ENCODE measurements at places on chromosomes 12 and 14.

- DNase-seq: no peak
Observed at GRCh38 chr12:25263594-25263993, 12.9 kb upstream of the KRAS start.

GRCh38 chr14:104235686-104236085, 97.3 kb downstream of the KIF26A start:
- no peak for DNase-seq

DNA sequence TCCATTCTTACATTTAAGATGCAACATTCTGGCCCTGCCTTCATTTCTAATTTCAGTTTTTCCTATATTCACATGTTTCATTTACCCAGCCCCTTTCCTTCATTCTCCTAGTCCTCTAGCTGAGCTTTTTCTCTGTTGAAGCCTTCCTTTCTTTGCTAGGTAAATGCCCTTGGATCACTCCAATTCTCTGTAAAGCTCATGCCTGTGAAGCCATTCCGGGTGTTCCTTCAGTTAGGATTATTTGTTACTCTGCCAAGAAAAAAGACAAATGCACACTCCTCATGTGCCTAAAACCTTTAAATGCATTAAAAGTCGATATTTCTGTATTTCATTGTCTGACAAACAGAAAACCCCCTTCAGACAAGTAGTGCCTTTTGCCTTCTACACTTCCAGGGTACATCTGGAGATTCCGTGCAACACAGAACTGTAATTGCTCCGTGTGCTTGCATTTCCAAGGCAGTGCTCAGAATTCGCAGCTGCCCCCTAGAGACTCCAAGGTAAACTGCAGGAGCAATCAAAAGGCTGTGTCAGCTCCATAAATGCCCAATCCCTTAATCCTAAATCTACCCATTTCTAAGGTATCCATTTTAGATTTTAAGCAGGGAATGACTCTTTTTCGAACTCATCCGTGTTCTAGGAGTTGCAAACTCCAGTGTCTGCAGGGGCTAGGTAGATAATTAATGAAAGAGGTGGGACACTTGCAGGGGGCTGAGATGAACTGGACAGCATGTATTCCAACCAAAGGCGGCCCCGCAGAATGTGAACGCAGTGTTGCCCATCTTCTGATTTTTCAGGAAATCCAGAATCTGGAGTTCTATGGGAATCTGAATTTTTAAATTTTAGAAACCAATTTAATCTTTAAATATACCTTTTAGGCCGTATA, 320.2 kb downstream of the GRIN2B start:
- peak; percentile 27 for DNase-seq

DNA sequence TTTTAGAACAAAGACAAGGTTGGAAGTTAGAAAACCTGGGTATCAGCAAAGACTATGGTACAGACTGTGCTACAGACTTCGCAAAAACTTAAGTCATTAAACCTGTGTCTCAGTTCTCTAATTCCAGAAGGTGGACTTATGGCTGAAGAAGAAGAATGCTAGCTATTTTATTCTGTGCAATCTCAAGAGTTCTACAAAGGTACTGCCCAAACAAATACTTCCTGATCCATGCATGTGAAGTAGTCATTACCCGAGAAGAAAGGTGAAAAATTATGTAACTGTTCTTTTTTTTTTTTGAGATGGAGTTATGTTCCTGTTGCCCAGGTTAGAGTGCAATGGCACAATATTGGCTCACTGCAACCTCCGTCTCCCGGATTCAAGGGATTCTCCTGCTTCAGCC, 45.5 kb upstream of the SLC2A3 start:
- no peak for DNase-seq

- no peak for DNase-seq
Observed at GRCh38 chr12:58914457-58914856, 5.8 kb downstream of the LRIG3 start.

DNA sequence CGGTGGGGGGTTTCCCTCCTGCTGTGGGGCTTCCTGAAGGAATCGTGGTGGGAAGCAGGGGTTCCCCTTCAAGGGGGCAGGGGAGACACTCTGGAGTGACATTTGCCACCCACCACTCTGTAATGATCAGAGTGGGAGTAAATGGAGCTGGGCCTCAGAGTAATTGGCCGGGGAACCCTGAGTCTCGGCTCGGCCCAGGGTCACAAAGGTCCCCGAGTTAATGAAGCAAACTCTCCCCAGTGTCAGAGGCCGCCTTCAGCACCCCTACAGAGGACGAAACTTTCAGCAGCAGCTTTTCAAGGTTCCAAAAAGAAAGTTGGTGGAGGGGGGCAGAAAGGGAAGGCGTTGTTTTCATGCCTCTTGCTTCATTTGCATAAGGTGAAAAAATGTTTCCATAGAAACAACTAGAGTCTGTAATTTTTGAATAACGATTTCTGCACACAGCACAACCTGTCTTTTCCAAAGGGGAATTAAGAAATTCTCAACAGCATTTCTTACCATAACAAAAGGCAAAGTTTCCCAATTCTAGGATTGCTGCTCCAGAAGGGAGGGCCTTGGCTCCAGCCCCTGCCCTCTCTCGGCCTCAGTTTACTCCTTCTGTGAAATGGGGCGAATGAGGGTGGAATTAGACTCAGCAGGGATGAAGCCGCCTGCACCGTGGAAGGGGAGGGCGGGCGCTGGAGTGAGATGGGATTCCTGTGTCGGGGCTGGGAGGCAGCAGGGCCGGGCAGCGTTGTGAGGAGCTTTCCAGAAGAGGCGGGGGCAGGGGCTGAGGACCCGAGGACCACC, 67.0 kb upstream of the BEGAIN start:
- no peak for DNase-seq

DNA sequence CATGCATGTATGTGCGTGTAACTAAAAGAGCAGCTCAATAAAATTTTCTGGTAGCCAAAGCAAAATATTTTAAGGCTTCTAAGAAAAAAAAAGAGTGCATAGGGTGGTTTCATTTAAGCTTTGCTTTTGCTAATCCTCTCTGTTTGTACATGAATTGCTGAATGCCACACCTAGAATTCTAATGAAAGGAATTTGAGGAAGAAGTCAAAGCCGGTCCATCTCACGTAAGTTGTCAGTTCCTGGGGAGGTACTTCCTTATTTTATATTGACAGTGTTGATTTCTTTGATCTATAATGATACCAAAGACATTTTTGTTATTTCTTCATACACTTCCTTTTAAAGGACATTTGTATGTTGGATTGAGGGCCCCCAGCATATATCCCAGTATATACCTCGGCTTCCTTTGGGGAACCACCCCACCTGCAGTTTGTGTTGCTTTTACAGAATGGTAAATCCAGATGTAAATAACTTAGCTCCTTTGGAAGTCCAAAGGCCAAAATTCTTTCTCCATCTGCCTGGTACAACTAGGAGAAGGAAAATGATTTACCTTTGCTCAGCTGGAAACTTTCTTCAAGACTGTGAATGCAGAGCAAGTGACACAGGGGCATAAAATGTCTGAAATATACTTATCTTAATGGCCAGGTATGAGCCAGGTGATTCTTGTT, 420.9 kb upstream of the ATP2B1 start:
- DNase-seq: no peak

GRCh38 chr12:86551146-86551571, 295.0 kb upstream of the MGAT4C start:
- no peak for DNase-seq

GRCh38 chr12:124033859-124034258, 60.8 kb downstream of the ZNF664 start:
- DNase-seq: no peak

- DNase-seq: no peak
Observed at GRCh38 chr14:77554207-77554606, 55.6 kb upstream of the ISM2 start.

DNA sequence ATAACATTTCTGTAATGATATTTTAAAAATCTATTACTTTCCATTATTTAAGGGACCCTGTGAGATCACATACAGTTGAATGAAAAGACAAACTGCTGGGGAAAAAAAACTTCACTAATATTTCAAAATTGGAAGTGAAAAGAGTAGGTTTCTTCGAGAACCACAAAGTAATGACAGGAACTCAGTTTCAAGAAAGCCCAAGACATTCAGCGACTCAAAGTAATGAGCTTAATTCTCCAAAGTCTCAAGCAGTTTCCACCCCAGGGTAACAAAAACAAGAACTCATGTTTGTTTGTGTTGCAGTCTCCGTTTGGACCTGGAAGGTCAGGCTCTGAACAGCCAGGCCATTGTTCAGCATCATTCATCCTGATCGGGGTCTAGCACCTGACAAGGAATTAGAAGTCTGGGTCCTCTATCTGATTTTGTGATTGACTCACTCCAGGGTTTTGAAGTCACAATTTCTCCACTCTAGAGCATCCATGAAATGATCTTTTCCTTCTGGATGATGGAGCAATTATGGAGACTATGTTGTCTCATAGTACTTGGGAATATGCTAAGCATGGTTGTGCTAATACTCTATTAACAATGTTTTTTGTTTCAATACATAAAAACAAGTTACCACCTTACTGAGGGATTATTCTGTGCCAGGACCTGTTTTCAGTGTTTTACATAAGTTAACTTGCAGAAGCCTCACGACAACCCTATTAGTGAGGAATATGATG, 126.9 kb downstream of the SLC25A21 start:
- no peak for DNase-seq

DNA sequence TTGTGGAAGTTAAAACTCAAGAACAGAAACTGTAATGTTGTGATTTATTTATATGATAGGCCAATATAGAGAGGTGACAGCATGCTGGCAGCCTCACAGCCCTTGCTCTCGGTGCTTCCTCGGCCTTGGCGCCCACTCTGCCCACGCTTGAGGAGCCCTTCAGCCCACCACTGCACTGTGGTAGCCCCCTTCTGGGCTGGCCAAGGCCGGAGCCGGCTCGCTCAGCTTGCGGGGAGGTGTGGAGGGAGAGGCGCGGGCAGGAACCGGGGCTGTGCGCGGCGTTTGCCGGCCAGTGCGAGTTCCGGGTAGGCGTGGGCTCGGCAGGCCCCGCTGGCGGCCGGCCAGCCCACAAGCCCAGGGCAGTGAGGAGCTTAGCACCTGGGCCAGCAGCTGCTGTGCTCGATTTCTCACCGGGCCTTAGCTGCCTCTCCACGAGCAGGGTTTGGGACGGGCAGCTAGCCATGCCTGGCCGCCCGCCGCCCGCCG, 65.8 kb upstream of the SLC8A3 start:
- DNase-seq: peak; percentile 58

- DNase-seq: peak; percentile 3
Observed at GRCh38 chr14:81565441-81566290, 32.0 kb upstream of the SEL1L start.

DNA sequence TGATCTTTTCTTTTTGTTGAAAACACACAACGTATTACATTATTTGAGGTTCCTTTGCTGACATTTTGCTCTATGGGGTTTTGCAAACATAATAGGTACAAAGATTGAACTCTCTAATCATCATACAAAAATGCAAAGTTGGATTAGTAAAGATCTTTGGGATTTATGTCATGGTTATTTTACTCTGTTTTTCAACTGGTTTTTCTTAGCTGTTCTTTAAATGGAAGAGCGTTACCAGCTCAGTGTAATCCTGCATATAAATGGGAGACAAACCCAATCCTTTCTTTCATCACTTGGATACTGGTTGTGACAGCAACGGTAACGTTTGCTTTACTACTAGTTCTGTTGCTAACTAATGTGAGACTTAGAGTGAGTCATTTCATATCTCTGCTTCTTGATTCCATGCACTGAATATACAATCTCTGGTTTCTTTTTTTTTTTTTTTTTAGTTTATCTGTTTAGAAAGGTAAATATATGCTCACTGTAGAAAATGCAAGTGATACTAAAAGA, 104.9 kb upstream of the NOVA1 start:
- DNase-seq: no peak

DNA sequence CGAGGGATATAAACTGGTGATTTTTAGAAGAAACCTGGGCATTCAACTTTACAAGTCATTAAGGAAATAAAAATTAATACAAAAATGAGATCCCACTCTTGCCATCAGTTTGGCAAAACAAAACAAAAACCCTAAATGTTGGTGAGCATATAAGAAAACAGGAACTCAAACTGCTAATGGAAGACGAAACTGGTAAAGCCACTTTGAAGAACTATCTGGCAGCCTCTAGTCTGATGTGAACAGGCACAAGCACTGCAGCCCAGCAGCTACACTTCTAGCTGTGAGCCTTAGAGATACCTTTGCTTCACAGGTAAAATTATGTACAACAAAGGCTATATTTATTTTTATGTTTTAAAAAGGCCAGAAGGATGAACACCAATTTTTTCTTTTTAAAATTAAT, 459.6 kb downstream of the ZFP36L1 start:
- no peak for DNase-seq
